ENCODE measurements at places on chromosomes 16 and 17. TPM values are rescaled to one million over a fixed set of nuclear protein-coding genes. Genes with fewer than 3 reads are reported as not detected.

The RUNDC3A gene
- 2.7 TPM for total RNA-seq

The RNF112 gene
- 1.9 TPM for total RNA-seq

The MYH3 gene
- total RNA-seq, result 1.1 TPM

The HBQ1 gene
- 1.3 TPM for total RNA-seq

The SCARF1 gene
- 0.68 TPM for total RNA-seq

The USP7 gene
- 140 TPM for total RNA-seq

The STAC2 gene
- total RNA-seq, result 0.38 TPM

The KREMEN2 gene
- 8.8 TPM for total RNA-seq

The OXLD1 gene
- 36.5 TPM for total RNA-seq

The TPSG1 gene
- total RNA-seq, result not detected

The PRSS8 gene
- total RNA-seq, result 79.3 TPM

The KRT40 gene
- not detected for total RNA-seq

The GPR139 gene
- not detected for total RNA-seq

The SYNGR3 gene
- total RNA-seq, result 11.2 TPM

All from endodermal cell (in vitro differentiated cells).